DND-41 (cell line): ENCODE measurements at places on chromosomes 6 and 20.
A peak's percentile ranks its signal among the peaks of the same experiment; 100 is the strongest.

DNA sequence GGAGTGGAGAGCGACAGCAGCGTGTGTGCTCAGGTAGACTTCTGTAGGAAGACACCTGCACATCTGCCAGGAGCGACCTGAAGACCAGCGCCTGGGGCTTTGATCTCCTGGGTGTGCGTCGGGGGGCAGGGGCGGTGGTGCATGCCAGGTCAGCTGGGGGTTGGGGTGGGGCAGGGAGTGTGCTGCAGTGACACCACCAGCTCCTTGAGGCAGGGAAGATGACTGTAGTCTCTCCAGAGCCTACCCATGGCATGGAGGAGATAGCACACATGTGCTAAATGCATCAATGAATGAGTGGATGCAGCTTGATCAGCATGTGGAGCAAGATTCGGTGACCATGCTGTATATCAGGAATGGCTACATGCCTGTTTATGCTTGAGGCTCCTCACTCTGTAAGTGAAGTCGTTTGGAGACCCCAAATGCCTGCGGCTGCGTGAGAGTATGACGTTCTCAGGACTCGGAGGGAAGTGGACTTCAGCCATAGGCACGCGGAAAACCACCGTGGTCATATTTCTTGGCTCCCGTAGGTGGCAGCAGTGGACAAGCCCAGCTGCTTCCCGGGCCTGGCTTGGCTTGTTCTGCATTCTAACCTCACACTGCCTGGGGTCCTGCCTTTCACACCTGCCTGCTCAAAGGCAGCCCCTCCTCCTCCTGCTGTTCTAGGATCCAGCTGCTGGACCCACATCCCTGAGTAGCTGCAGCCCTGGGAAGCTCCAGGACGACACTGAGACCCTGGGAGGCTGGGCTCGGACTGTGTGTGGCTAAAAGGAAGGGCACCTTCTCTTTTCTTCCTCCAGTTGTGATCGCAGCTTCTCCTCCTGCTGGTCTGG lies 39.4 kb upstream of the KCNK16 start:
- DNase-seq, result peak; percentile 59
- no peaks in the 10 kb centered on the region for H3K4me1 ChIP-seq
- no peak overlapping the region for H3K4me3 ChIP-seq
- no peaks in the 10 kb centered on the region for H3K36me3 ChIP-seq
- no peaks in the 10 kb centered on the region for H3K27me3 ChIP-seq

DNA sequence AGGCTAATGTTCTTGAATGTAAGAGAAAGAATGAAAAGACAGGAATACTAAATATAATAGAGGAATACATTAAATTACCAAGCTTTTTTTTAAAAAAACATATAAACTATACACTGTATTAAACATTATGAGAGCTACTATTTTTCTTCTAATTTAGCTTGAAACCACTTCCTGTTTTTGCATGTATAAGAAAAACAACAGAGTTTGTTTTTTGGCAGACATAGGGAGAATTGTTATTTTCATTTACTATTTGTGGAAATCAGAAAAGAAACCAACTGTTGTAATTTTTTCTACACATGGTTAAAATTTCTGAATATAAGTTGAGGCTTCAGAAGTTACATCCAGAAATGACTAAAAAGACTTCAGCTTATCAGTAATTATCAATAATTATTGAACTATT lies 991.8 kb upstream of the GJE1 start:
- H3K4me1 ChIP-seq, result no peaks in the 10 kb centered on the region
- no peaks in the 10 kb centered on the region for H3K27me3 ChIP-seq
- H3K27ac ChIP-seq, result no peak overlapping the region
- H3K36me3 ChIP-seq, result no peaks in the 10 kb centered on the region
- no peak for DNase-seq

GRCh38 chr6:68007717-68008116 lies 627.4 kb upstream of the ADGRB3 start:
- H3K4me3 ChIP-seq, result no peak overlapping the region
- DNase-seq, result no peak
- H3K27me3 ChIP-seq, result no peaks in the 10 kb centered on the region
- H3K36me3 ChIP-seq, result no peaks in the 10 kb centered on the region

GRCh38 chr6:111956098-111956497 lies 82.8 kb upstream of the FYN start:
- H3K36me3 ChIP-seq, result no peaks in the 10 kb centered on the region
- H3K4me3 ChIP-seq, result no peak overlapping the region
- no peak for DNase-seq
- no peaks in the 10 kb centered on the region for H3K4me1 ChIP-seq

GRCh38 chr6:77424761-77425160 lies 38.5 kb downstream of the HTR1B start:
- H3K4me1 ChIP-seq, result no peaks in the 10 kb centered on the region
- H3K4me3 ChIP-seq, result no peak overlapping the region
- no peaks in the 10 kb centered on the region for H3K36me3 ChIP-seq
- no peaks in the 10 kb centered on the region for H3K27me3 ChIP-seq
- DNase-seq, result no peak
- no peak overlapping the region for H3K27ac ChIP-seq

DNA sequence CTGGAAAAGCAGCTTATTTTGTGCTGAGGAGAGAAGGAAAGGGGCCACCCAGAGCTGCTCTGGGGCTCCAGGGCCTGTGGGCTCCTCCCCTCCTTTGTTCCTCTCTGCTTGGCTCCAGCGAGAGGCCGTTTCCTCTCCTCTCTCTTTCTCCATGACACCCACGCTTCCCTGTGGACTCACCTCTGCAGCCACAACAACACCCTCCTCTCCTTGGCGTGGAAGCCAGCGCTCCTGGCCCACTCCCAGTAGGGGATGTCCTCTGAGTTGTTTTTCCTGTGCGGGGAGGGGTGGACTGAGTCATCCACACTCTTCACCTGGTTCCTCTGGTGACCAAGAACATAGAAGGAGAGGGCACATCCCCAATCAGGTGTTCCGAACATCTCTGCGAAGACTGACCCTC lies 4.9 kb upstream of the CDSN start:
- H3K4me3 ChIP-seq, result no peak overlapping the region
- no peaks in the 10 kb centered on the region for H3K4me1 ChIP-seq
- H3K27ac ChIP-seq, result no peak overlapping the region

GRCh38 chr20:24437196-24438082 lies 32.0 kb upstream of the SYNDIG1 start:
- H3K4me3 ChIP-seq, result no peak overlapping the region
- H3K27ac ChIP-seq, result no peak overlapping the region
- no peaks in the 10 kb centered on the region for H3K36me3 ChIP-seq
- H3K4me1 ChIP-seq, result no peaks in the 10 kb centered on the region

- H3K36me3 ChIP-seq, result no peaks in the 10 kb centered on the region
- no peak overlapping the region for H3K27ac ChIP-seq
- no peak for DNase-seq
- H3K4me3 ChIP-seq, result no peak overlapping the region
These were observed 98.5 kb upstream of the RPS6KA2 start for GRCh38 chr6:166725571-166725970.

- no peak overlapping the region for H3K4me3 ChIP-seq
- no peak for DNase-seq
- no peaks in the 10 kb centered on the region for H3K4me1 ChIP-seq
- peaks cover 15% of the 10 kb centered on the region for H3K27me3 ChIP-seq
- no peak overlapping the region for H3K27ac ChIP-seq
- no peaks in the 10 kb centered on the region for H3K36me3 ChIP-seq
These were observed 216.1 kb downstream of the ALDH8A1 start for GRCh38 chr6:134733801-134734200.

DNA sequence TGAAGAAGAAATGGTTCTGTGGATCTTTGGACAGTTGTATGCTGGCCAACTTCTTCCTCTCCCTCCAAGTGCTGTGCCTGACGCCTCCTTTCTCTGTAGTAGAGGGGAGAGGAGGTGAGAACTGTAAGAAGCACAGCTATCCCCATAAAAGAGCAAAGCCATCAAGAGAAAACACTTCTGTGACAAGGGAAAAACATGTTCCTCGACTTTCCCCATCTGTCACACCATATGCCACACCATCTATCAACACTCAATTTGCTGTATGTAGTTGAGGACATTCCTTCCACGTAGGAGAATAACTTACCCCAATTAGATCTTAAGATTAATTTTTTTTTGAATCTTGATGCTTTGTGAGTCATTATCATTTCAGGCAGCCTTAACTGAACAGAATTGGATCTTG lies 156.2 kb upstream of the PLCB4 start:
- no peaks in the 10 kb centered on the region for H3K4me1 ChIP-seq
- H3K27me3 ChIP-seq, result no peaks in the 10 kb centered on the region
- no peak overlapping the region for H3K27ac ChIP-seq
- no peaks in the 10 kb centered on the region for H3K36me3 ChIP-seq
- H3K4me3 ChIP-seq, result no peak overlapping the region

GRCh38 chr20:22928679-22929078 lies 106.4 kb upstream of the SSTR4 start:
- no peak overlapping the region for H3K4me3 ChIP-seq
- no peak overlapping the region for H3K27ac ChIP-seq
- no peak for DNase-seq

- DNase-seq, result no peak
- no peak overlapping the region for H3K4me3 ChIP-seq
- no peaks in the 10 kb centered on the region for H3K4me1 ChIP-seq
- H3K27ac ChIP-seq, result no peak overlapping the region
- no peaks in the 10 kb centered on the region for H3K36me3 ChIP-seq
These were observed 177.2 kb upstream of the DTNBP1 start for GRCh38 chr6:15839969-15840541.

DNA sequence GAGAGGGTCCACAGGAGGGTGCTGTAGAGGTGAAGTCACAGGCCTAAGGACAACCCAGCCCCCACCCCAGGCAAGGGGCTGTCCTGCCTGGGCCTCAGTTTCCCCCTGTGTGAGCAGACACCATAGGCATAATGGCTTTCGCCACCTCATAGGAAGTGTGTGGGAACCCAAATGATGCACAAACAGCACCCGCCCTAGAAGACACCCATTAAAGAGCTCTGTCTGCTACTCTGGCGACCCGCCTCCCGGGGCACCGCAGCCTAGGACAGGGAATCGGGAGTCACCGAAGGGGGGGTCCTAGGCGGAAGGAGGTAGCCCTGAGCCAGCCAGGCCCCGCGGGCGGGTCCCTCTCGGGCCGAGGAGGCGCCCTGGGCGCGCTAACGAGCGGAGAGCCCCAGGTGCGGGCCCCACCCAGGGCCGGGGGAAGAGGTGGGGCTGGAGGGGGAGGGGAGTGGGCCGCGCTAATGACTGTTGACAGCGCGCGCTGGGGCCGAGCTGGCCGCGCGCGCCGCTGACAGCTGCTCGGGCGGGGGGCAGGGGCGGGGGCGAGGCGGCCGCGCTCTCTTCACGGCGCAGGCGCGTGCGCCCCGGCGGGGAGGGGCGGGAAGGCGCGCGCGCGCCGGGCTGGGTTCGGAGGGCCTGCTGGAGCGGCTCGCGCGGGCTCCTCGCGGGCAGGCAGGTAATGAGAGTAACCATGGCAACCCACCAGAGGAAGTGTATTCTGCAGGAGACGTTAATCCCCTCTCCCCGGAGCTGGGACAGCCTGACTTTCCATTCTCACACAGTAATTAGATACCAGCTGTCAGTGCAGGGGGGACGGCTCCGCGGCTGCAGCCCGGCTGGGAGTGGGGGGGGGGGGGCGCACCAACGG lies 48.9 kb downstream of the NOL4L start:
- peak; percentile 91 for DNase-seq
- no peaks in the 10 kb centered on the region; the same call in 1 of the 2 replicates for H3K36me3 ChIP-seq
- H3K27me3 ChIP-seq, result no peaks in the 10 kb centered on the region
- peak overlapping the region; percentile 56 for H3K4me3 ChIP-seq
- H3K27ac ChIP-seq, result peak overlapping the region; percentile 98
- peaks cover 71% of the 10 kb centered on the region for H3K4me1 ChIP-seq

GRCh38 chr20:11261533-11262000 lies 587.8 kb upstream of the JAG1 start:
- H3K4me1 ChIP-seq, result no peaks in the 10 kb centered on the region
- DNase-seq, result no peak
- no peaks in the 10 kb centered on the region for H3K36me3 ChIP-seq
- H3K27me3 ChIP-seq, result no peaks in the 10 kb centered on the region
- no peak overlapping the region for H3K4me3 ChIP-seq

GRCh38 chr20:47878601-47879027 lies 93.3 kb upstream of the SULF2 start:
- H3K4me3 ChIP-seq, result no peak overlapping the region
- H3K27me3 ChIP-seq, result no peaks in the 10 kb centered on the region
- DNase-seq, result no peak
- H3K4me1 ChIP-seq, result no peaks in the 10 kb centered on the region

GRCh38 chr6:164150232-164150631 lies 735.7 kb downstream of the QKI start:
- no peaks in the 10 kb centered on the region for H3K4me1 ChIP-seq
- H3K4me3 ChIP-seq, result no peak overlapping the region
- H3K36me3 ChIP-seq, result no peaks in the 10 kb centered on the region
- H3K27ac ChIP-seq, result no peak overlapping the region

- peaks cover 21% of the 10 kb centered on the region for H3K27me3 ChIP-seq
- no peaks in the 10 kb centered on the region for H3K36me3 ChIP-seq
- H3K27ac ChIP-seq, result no peak overlapping the region
- no peak overlapping the region for H3K4me3 ChIP-seq
These were observed 75.5 kb downstream of the GPR6 start for GRCh38 chr6:110053395-110054240.

DNA sequence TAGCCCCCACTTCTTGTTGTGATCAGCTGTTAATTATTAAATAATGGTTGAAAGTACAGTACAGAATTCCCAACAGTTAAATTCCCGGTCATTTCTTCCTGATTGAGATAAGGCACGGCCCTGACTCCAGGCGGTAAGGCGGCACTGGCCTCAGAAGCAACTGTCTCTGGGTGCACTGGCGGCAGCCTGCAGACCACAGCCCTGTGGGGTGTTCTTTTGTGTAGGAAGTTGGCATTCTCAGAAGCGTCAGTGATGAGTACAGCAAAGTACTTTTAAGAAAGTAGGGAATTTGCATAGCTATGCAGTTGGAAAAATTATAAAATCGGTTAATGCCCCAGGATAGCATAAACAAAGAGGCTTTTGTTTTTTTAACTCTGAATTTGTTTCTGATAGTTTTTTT lies 50.5 kb downstream of the SAMD5 start:
- no peaks in the 10 kb centered on the region for H3K27me3 ChIP-seq
- no peak overlapping the region for H3K4me3 ChIP-seq
- H3K27ac ChIP-seq, result no peak overlapping the region

- DNase-seq, result no peak
- no peaks in the 10 kb centered on the region for H3K27me3 ChIP-seq
- H3K4me3 ChIP-seq, result no peak overlapping the region
- H3K36me3 ChIP-seq, result peaks cover 13% of the 10 kb centered on the region; the same call in 1 of the 2 replicates
These were observed 4.7 kb downstream of the GCLC start for GRCh38 chr6:53540129-53540692.

DNA sequence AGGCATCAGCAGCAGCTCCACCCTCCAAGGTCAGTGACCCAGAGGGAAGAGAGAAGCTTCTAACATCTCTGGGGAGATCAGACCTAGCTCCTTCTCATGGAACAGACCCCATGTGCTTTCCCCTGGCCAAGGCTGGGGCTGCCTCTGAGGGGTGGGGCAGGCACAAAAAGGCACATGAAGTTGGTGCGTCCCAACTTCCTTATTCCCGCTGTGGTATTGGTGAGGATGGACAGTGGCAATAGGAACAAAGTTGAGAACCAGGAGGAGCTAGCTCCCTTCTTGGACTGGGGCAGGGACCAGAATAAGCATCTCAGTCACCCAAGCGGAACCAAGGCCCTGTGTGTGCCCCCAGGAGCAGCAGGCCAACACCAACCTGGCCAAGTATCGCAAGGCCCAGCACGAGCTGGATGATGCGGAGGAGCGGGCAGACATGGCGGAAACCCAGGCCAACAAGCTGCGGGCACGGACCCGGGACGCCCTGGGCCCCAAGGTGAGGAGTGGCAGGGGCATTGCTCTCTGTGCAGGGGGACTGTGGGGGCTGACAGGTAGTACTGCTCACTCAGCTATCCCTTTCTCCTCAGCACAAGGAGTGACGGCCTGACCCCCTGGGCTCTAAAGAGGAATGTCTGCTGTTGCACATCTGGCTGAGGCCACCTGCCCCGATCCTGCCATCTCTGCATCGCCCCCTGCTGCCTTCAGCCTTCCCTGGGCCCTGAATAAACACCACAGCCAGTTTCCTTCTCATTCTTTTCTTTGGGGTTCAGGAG lies 46.1 kb downstream of the MYH7B start:
- DNase-seq, result peak; percentile 25
- H3K27ac ChIP-seq, result no peak overlapping the region
- no peak overlapping the region for H3K4me3 ChIP-seq
- no peaks in the 10 kb centered on the region for H3K27me3 ChIP-seq
- no peaks in the 10 kb centered on the region for H3K4me1 ChIP-seq
